ENCODE measurements at places on chromosomes 16 and 17. TPM values are rescaled to one million over a fixed set of nuclear protein-coding genes. Genes with fewer than 3 reads are reported as not detected.

DNA sequence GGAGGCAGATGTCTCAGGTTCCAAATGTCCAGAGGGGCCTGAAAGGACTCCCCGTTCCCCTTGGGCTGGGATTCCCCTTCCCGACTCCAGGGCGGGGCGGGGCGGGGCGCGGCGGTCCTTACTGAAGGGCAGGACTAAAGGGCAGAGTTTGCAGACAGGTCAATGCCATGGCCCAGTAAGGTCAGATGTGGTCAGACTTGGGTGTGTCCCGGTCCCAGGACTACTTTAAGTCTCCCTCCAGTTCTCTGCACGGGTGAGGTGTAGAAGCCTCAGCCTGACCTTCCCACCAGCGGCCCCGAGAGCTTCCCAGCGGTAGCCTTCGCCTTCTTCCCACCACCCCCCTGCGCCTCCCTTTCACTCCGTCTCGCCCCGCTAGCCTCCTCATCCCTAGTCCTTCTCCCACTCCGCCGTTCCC, 532 bp downstream of the KDM6B start:
- peak; percentile 86 for DNase-seq

GRCh38 chr16:8512941-8513624, 77.2 kb downstream of the TMEM114 start:
- no peak for DNase-seq

DNA sequence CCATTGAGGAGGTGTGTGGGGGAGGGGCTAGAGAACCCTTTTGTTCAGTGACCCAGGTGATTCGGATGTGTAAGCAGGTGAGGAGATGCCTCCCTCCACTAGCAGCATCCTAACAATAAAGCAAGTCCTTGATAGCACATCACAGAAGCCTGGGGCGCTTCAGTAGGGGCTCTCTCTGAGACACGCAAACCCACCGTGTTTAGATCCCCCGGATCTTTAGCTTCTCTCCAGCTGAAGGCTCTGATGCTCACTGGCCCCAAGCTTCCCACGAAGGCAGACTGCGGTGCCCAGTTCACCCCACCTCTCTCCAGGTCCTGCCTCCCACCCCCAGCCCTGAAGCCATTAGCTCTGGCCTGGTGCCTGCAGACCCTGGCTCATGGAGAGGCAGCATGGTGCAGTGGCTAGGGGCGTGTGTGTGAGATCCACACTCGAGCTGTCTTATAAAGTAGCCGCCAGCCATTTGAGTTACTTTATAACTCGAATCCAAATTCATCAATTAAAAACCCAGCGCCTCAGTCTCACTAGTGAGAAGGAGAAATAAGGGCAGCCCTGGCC, 204.7 kb upstream of the TNRC6C start:
- no peak for DNase-seq

- no peak for DNase-seq
Observed at GRCh38 chr16:29664091-29664921, 1.3 kb downstream of the SPN start.

DNA sequence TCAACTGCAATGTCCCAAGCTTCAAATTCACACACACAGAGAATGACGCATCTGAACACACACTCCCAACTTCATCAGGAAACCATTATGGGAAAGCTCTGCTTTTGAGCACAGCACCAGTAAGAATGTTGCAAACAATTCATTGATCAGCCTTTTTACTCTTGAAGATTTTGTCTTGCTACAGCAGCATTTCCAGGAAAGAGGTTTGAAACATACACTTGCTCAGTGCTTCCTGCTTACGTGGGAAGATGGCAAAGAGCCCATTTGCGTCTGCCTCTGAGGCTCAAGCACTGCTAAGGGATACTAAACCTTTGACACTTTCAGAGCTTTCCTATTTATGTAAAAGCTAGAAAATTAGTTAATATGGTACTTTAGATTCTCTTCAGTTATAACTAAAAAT, 77.2 kb upstream of the MON1B start:
- DNase-seq, result no peak

- no peak for DNase-seq
Observed at GRCh38 chr16:51153577-51154031, 2.5 kb upstream of the SALL1 start.

- no peak for DNase-seq
Observed at GRCh38 chr17:35889241-35889640, 9.1 kb upstream of the CCL5 start.

DNA sequence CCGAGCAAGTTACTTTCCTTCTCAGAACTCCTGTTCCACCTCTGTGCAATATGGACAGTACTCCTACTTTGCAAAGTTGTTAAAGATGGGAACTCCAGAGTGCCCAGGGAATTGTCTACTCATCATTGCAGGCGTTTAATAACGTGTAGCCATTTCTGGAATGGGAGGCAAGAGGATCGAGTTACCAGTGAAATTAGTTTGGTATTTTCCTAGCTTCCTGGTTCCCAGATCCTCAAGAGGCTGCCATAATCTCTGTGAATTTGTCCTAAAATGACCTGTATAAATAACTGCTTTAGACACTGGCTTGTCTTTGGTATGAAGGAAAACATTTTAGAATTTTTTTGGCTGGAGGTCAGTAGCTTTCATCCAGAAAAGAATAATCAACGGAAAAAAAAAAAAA, 27.7 kb downstream of the WWOX start:
- no peak for DNase-seq

SLX4 gene
- 2.4 TPM for total RNA-seq

TP53TG3E gene
- total RNA-seq, result not detected

CACNG3 gene
- total RNA-seq, result not detected

STX8 gene
- total RNA-seq, result 53.8 TPM
